ENCODE measurements at places on chromosomes 11 and 22.

DNA sequence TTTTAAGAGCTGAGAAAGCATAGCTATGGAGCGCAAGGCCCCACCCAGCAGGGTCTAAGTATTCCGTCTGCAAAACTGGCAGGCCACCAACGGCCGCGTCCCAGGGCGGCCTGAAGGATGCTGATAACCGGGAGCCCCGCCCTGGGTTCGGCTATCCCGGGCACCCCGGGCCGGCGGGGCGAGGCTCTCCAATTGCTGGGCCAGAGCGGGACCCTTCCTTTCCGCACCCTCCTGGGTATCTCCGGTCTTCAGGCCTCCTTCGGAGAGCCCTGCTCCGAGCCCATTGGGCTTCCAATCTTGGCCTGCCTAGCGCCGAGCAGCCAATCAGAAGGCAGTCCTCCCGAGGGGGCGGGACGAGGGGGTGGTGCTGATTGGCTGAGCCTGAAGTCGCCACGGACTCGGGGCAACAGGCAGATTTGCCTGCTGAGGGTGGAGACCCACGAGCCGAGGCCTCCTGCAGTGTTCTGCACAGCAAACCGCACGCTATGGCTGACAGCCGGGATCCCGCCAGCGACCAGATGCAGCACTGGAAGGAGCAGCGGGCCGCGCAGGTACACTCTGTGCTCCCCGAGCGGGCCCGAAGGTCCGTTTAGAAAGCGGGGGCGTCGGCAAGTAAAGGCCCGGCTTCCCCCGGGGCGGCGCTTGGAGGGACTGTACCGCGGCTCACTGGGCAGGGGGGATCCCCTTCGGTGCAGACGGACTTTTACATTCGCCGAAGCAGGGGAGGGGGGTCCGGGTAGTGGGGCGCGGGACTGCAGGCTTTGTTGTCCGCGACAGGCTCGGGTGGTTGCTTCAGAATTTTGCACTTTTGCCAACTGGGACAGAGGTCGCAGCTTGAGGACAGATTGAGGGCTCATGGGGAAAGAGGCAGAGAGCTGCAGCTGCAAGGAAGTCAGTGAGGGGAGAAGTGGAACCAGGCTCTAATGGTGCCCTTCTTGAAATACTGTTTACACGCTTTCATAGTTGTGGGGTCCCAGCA is at the start of gene CAT:
Gene CAT (plus strand): TSS at position 406 of the 979 bp plus-strand sequence. CDS start 80 bp downstream, at position 486.
- DNase-seq = peak; percentile 95

GRCh38 chr22:39214006-39214382 is 30.8 kb downstream of the PDGFB start:
- no peak for DNase-seq

- peak; percentile 71 for DNase-seq
Observed at GRCh38 chr11:62694455-62695167, 5.3 kb upstream of the LRRN4CL start.

DNA sequence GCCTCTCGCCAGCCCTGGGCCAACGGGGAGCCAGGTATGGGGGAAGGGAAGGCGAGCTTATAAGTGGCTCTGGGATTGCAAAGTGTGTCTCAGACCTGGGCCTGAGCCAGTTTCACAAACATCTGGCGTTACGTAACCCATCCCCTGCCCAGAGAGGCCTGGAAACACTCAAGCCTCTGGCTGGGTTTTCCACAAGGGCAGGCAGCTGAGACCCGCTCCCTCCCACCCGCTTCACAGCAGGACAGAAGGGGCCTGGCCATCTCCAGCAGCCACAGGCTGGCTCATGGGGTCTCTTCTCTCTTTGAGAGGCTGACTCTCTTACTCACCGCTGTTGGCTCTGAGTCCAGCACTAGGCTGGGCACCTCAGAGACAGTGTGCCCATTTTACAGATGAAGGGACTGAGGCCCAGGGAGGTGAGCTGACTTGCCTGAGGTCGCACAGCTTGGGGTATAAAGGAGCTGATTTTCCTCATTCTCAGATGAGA is 44.5 kb downstream of the TRIOBP start:
- DNase-seq = peak; percentile 83

GRCh38 chr22:34326901-34327300 is 406.6 kb upstream of the LARGE1 start:
- no peak for DNase-seq

DNA sequence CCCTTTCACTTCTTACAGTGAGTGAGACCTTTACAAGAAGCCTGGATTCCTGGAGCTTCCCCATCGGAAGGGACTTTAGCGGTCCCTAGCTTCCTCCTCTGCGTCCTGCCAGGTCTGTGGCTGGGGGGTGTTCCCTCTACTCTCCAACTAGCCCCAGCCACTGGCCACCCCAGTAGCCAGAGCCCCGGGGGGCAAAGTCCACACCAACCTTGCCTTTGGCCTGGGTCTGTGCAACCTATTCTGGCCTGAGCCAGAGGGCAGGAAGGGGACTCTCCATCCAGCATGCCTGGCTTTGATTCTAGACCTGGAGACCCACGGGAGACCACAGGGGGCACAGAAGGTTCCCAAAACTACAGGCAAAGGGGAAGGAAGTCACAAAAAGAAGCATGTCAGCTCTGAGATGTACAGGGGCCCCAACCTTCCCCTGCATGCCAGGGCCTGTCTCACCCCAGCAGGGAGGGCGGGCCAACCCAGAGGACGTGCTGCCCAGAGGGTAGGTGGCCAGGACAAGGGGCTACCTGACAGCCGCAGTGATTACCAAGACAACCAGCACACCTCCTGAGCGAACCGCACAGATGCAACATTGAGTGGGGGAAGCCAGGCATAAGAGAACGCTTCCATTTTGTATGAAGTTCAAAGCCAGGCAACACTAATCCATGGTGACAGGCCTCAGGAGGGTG is 52.4 kb downstream of the DSCAML1 start:
- DNase-seq = no peak

GRCh38 chr11:12790861-12791616 is 116.8 kb downstream of the TEAD1 start:
- DNase-seq = no peak

- no peak for DNase-seq
Observed at GRCh38 chr11:110479108-110480101, 49.7 kb downstream of the FDX1 start.

DNA sequence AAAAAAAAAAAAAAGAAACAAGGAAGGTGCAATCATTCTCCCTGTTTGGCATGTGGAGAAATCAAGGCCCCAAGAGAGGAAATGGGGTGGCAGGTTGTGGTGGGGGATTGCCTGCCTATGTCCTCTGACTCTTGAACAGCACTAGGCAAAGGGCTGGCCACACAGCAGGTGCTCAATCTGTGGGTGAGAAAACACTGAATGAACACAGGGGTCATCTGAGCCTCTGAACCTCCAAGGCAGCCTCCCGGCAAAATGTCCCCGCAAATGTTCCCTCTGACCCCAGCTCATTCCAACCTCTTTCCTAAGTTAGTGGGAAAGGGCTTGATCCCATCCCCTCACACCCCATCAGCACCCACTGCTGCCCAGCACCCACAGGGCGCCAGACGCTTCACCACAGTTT is 4.6 kb downstream of the PLA2G6 start:
- DNase-seq = no peak

GRCh38 chr11:96316869-96317268 is 26.1 kb downstream of the MAML2 start:
- no peak for DNase-seq

DNA sequence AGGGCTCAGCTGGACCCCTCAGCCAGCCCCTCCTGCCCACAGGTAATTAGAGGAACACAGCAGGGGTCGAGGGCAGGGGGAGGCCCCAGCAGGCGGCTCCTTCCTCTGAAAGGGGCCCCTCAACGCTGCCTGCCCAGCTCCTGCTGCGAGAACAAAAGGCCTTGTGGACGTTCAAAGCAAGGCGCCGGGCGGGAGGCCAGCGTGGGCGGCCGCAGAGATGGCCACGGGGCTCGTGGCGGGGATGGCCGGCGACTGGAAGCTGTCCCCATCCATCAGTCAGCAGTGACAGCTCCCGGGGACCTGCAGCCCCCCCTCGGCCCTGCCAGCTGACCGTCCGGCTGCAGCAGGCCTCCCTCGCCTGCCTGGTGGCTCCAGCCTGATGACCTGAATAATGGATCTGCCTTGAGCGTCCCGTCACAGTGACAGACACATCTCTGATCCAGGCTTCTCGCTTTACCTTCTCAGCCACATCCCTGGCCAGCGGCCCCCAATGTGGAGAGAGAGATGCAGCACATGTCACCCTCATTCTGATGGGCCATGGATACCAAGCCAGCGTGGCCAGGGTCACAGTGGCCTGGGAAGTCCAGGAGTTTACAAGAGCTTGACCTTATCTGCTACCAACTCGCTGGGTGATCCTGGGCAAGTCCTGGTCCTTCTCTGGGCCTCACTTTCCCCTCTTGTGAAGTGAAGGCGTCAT is 159.3 kb downstream of the MN1 start:
- no peak for DNase-seq

DNA sequence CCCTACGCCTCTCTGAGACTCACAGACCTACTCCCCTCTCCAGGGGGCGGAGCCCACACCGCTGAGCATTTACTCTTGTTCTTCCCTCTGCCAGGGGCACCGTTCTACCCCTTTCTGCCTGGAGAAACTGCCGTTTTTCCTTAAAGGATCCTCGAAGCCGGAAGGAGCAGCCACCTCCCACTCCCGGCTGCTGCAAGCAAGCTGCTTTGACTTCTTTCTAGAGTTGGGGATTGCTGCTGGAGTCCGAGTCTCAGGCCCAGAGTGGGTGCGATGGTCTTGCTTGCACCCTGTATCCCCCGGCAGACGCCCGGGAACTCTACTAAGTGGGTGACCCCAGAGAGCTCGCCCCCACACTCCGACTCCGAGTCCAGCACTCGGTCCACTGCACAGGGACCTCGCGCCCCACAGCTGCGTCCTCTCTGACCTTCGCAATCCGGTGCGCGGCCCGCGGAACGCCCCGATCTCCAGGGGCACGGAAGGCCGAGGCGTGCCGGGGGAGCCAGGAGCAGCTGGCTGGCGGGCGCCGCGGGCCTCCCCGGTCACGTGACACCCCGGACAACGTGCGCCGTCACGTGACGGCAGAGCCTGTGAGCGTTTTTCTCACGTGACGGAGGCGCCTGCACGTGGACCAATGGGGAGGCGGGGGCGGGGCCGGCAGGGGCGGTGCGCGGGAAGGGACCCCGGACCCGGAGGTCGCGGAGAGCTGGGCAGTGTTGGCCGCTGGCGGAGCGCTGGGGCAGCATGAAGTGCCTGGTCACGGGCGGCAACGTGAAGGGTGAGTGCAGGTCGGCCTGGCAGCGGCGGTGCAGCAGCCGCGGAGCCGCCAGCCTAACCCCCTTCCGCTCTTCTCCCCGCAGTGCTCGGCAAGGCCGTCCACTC is at the start of gene RAD9A:
Gene RAD9A (plus strand): TSS at position 683 of the 879 bp plus-strand sequence. CDS start 59 bp downstream, at position 742.
- peak; percentile 93 for DNase-seq

- no peak for DNase-seq
Observed at GRCh38 chr11:90532125-90532524, 309.3 kb upstream of the CHORDC1 start.

- DNase-seq = no peak
Observed at GRCh38 chr11:19703211-19703610, 9.4 kb upstream of the NAV2 start.

Data from mesothelial cell of epicardium (in vitro differentiated cells).